Activated CD8-positive, alpha-beta memory T cell treated with anti-CD3 and anti-CD28 coated beads for 48 hours (primary cell): ENCODE measurements at places on chromosomes 16 and 17.

DNA sequence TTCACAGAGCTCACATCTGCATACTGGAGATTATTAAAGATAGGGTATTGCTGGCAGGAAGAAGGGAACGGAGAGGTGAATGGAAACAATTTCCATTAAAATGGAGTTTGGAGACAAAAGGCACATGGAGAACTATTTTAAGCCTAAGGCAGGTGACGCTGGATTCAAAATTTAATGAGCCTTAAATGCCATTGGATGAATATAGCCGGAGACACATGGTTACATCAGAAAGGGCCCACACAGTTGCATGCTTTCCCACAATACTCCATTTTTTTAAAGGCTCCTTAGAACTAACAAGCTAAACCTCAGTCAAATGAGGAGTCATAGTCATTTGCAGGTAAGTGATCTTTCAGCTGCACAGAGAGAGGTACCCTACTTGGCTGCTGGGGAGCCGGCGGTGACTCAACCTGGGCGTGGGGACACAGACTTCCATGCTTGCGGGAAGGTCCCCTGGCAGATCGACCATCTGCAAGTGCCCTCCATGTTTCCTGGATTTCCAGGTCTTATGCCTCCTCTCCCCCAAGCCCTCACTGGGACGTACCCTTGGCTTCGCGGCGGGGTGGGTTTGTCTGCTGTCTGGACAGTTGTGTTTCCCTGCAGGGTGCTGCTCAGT is 259.2 kb downstream of the CBLN1 start:
- DNase-seq, result no peak

DNA sequence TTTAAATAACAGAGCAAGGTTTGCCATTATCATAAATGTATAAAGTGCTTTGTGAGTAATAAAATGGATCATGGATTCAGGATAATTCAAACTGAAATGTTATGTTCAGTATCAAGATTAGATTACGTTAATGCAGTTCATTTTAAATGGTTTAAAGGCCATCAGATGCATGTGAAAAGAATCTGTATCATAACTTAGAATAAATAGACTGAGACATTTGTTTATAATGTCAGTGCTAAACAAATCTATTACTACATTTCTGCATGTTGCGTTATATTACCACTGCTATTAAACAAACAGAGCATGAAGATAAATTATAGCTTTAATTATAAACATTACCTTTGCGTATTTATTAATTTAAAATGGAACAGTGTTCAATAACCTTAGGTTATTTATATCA is 160.2 kb downstream of the TOX3 start:
- no peak for DNase-seq

DNA sequence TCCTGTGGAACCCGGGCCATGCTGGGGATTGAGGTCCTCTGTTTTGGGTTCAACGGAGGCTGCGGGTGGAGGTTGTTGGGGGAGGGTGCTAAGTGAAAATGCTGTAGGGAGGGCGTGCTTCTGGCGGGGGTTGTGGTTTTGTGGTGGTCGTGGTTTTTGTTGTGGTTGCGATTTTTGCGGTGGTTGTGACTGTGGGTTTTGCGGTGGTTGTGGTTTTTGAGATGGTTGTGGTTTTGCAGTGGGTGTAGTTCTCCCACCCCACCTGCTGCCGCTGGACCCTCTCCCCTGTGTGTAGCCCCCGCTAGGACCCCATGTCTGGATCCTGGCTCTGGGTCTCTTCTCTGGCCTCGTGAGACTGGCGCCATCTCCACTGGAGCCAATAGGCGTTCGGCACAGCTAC is 4.9 kb upstream of the SSTR5 start:
- DNase-seq, result no peak

DNA sequence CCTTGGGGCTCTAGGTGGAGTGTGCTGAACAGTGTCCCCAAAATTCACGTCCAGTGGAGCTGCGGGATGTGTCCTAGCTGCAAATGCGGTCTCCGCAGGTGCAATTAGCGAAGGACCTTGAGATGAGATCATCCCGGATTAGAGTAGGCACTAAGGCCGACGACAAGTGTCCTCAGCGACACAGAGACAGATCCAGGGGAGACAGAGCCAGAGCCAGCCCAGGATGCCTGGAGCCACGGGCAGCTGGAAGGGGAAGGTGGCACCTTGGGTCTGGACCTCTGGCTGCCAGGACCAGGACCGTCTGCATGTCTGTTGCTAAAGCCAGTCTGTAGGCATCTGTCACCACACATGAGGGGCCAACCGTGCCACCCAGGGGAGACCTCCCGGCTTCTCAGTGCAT is 24.5 kb downstream of the SLC7A5 start:
- DNase-seq, result no peak

- DNase-seq, result no peak
These were observed 8.8 kb upstream of the ADAM11 start for GRCh38 chr17:44749980-44750318.

DNA sequence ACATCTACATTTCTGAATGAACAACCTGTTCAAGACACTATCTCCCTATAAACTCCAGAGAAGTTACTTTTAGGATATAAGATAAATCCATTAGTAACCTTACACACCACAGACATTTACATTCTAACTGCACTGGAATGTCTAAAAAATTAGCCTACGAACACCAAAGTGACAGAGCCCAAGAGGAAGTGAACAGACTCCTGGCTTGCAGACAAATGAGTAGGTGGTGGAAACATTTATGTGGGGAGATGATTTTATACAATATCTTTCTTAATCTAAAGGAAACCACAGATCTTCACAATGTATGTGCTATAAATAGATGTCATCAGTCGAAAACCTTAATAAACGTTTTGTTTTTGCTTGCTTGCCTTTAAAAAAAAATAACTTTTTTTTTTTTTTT is 18.8 kb downstream of the ZNF652 start:
- no peak for DNase-seq

DNA sequence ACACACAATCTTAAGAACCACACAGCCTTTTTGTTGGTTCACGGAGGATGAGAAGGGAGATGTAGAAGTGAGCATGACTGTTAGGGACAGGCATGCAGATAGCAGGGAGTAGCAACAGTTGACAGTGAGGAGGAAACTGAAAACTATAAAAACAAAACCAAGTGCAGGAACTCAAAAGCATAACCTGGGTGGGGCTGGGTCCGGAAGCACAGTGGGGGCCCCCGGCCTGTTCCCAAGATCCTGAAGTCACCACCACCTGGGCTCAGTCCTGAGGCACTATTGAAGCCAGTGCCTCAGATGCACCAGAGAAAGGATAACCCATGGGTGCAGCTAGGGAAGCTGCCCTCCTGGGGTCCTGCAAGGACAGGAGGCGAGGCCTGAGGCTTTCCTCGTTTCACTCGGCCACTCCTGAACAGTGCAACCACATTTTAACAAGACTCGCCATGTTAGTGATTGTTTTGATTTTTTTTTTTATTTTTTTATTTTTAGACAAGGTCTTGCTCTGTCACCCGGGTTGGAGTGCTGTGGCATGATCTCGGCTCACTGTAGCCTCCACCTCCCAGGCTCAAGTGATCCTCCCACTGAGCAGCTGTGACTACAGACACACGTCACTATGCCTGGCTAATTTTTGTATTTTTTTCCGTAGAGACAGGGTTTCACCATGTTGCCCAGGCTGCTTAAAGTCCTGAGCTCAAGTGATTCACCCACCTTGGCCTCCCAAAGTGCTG is 27.7 kb upstream of the CBX4 start:
- DNase-seq, result no peak

DNA sequence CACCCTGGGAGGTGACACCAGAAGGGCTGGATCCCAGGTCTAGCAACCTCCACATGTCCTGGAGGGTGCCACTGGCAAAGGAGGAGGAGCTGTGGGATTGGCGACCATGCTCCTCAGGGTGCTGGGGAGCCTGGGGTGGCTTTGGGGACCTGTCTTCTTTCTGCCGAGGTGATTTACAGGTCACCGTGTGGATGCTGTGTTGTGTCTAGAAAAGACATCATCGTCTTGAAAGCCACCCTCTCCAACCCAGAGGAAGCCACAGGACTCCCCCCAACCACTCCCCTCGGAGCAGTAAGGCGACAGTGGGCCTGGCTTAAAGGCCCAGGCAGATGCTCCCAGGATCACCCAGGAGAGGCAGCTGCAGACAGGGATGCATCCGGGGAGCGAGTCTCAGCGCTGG is 29.7 kb upstream of the FASN start:
- DNase-seq, result no peak

GRCh38 chr16:69880640-69881133 is 70.4 kb upstream of the CLEC18A start:
- DNase-seq, result no peak

DNA sequence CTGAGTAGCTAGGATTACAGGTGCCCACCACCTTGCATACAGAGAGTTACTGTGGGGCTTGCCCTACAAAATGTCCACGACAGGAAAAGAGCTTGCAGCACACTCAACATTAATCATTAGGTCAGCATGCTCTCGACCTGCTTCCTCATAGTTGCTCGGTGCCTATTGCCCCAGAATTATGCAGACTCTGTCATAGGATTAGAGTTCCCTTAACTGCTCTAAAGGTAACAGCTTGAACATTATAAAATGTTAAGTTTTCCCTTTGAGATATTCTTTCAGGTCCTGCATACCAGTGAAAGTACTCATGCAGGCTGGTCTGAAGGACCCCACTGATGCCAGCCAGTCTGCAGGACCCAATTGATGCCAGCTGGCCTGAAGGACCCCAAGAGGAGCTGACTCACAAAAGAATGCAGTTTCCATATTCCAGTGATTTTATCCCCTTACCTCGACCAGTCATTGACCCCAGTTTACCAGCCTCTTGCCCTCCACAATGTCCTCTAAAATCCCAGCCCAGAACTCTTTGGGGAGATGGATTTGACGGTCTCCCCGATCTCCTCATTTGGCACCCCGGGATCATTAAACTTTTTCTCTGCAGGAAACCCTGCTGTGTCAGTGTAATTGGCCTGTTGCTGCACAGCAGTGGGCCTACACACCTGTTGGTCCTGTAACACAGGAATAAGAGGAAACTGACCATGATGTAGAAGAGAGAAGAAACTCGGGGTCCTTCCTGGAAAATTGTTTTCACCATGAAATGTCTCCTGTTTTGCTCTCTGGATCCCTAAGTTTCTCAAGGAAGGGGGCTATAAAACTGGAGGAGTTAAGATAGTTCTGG is 10.6 kb downstream of the ICAM2 start:
- DNase-seq, result no peak

DNA sequence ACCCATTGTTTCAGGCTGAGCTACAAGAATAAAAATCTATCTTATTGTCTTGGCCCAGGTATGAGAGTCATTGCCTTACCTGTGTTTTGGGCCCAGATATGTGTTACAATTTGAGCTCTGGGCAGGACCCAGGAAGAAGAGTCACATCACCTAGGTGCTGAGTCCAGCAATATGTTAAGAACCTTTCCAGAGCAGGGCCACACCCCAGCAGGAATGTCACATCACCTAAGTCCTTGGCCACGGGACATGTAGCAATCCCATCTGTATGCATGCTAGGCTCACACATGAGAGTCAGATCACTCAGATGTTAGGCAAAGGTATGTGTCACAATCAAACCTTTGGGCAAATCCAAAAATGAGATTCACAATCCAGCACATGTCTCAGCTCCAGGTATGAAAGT is 2103.5 kb downstream of the TP53TG3F start:
- DNase-seq, result no peak

DNA sequence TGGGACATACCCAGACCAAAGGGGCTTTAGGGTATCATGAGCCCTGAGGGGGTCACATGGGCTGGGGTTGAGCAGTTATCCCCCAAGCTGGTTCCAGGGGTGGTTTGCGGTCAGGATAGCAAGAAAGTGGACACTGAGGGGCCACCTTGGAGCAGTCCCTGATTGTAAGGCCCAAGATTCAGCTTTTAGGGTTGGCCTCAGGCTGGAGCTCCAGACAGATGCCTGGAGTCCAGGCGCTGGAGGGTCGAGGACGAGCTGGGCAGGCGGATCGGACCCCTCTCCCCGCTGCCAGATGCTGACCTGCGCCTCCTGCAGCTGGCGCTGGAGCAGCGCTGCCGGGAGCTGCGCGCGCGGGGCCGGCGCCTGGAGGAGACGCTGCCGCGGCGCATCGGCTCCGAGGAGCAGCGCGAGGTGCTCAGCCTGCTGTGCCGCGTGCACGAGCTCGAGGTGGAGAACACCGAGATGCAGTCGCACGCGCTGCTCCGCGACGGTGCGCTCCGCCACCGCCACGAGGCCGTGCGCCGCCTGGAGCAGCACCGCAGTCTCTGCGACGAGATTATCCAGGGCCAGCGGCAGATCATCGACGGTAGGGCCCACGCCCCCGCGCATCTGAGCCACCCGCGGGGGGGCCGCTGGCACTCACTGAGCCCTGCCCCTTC is 10.0 kb downstream of the BTBD17 start:
- DNase-seq, result no peak

DNA sequence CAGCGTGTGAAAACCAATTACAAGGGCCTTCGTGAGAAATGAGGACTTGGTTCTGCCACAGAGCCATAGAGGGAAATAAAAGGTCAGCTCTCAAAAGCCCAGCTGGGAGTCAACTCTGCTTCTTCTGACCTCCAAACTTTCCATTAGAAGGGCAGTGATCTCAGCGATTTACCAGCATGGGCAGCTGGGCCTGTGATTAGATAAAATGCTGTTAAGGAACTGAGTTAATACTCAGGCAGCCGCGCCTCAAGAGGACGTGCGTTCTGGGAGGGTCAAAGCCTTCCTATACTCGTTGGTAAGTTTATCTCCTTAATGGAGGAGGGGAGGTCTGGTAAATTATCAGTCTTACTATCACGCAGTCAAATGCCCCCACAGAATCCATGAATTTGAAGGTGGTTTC is 480.2 kb upstream of the ERCC4 start:
- no peak for DNase-seq

DNA sequence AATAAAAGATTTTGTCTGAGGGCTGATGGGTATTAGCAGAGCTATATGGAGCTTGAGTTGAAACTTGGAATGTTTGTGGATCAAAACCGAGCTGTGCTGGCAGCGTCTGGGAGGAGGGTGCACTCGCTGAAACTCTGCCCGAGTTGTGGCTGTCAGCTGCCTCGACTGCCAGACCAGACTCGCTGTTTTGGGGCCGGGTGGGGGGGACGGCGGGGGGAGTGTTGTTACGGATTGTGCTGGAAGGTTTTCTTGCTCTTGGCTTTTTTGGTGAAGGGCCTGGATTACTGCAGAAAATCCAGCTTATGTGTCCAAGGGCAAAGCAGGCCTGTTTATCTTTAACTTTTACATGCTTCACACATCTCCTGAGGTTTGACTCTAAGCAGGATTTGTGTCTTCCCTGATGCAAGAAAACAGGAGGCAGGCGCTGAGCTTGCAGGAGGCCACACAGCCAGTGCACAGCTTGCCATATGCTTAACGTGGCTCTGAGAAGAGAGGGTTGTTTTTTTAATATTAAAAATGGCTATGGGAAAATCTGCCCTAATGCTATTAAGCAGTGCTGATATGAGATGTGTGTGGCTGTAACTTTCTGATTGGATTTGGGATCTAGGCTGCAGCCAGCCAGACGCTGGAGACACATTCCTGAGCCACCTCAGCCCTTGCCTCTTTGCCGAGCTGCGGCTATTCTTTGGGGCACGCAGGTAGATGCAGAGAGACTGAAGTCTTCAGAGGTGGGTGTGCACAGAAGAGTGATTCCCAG is 20.5 kb upstream of the RPTOR start:
- DNase-seq, result no peak
